Stimulated activated CD4-positive, alpha-beta T cell treated with anti-CD3 and anti-CD28 coated beads, Interleukin-1b, Interleukin-23, amount 100 ng/mL, for 48 hours (primary cell): ENCODE measurements at places on chromosomes 4 and X.

- DNase-seq = no peak
These were observed 118.8 kb downstream of the GABRA2 start for GRCh38 chr4:46270986-46271596.

- DNase-seq = no peak
These were observed 456.5 kb upstream of the NDST3 start for GRCh38 chr4:117577686-117578311.

DNA sequence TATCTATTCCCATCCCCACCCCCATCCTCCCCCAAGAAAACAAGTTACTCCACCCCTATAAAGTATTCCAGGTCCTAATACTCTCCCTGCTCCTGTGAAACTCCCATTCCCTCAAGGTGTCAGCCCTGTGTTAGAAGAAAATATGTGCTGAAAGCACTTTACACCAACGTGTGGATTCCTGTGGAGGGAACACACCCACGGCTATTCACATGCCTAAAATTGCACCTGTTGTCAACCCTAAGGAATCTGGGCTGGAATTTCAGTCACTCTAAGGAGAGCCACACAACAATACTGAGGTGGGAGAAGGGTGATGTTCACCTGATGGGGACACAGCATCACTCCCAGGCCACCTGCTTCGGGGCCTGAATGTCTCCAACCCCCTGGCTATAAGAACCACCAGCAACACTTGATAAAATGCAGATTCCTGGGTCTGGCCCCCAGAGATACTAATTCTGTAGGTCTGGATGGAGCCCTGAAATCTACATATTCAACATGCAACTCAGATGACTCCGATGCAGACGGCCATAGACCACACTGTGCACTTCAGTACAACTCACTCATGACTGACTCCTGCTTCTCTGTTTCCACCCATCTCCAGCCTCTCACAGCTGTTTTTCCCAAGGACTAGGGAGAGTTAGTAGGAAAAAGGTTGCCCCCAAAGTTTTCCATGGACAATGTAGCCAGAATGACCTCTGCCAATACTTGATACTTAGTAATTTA, 15.8 kb downstream of the SCD5 start:
- no peak for DNase-seq

- no peak for DNase-seq
These were observed 169.9 kb upstream of the LDB2 start for GRCh38 chr4:17068392-17068791.

DNA sequence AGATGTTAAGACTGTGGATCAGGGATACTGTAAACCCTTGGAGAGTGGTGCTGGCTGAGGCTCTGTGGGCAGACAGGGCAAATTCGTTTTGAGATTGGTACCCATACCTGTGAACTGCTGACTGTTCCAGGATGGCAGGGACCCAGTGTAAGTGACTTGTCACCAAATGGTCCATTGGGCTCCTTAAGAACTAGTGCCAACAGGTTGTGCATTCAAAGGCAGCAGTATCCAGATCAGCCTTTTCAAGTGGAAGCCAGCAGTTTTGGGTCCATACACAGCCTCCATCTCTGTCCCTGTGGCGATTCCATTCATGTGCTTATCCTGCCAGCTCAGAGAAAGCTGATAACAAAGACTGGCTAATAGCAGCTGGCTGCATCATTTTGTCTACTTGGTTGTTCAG, 84.0 kb upstream of the SCOC start:
- DNase-seq = no peak

DNA sequence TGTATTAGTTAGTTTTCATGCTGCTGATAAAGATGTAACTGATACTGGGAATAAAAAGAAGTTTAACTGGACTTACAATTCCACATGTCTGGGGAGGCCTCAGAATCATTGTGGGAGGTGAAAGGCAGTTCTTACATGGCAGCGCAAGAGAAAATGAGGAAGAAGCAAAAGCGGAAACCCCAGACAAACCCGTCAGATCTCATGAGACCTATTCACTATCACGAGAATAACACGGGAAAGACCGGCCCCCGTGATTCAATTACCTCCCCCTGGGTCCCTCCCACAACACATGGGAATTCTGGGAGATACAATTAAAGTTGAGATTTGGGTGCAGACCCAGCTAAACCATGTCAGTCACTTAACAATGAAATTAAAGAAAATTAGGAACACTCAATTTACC, 499.1 kb downstream of the FSTL5 start:
- DNase-seq = no peak

DNA sequence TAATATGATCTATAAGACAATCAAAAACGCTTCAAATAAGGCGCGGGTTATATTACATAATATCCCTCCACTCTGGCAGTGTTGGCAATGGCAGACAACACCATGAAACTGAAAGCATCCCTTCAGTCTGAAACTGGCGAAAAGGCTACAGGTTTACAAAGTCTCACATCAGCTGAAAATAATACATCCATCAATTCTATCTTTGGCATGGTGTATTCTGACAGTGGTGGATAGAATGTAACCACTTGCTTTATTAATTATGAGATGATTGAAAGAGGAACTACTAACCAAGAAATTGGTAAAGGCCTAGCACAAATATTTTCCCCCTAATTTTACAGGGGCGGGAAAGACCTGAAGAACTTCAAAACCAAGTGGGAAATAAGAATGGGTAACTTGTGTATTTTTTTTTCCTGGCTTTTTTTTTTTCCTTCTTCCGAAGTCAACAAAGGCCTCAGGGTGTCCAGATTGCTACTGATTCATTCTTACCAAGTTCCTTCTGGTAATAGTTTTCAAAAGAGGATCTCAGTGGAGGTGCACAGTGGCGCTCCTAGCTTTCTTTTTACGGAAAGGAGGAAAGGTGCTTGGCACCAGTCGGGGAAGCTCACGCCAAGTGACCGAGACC, 728 bp downstream of the UBA6 start:
- DNase-seq = no peak

DNA sequence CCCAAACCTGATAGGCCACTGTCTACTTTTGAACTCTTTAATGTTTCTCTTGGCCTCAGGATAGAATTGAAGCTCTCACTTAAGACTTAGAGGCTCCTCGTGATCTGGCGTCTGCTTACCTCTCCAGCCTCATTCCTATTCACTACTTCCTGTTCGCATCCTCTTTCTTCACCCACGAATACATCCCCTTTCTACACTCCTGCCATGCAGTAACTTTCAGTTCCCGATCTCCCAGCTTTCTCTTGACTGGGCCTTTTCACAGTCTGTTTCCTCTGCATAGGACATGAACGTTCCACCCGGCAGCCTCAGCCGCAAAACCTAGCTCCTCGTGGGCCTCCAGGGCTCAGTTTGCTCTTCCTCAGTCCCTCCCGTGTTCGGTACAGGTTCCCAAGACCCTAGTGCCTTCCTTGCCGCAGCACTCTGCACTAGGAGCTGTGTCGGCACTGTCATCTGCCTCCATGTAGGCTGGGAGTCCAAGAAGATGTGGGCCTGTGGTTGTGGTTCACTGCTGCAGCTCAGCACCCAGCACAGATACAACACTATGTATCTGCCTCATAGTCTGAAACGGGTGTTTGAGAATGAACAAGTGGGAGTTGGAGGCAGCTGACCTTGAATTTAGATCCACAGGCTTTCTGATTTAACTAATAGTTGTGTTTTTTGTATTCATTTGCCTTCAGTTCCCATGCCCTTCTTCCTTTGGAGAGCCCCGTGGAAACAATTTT, 15.8 kb downstream of the RPL39 start:
- DNase-seq = no peak

DNA sequence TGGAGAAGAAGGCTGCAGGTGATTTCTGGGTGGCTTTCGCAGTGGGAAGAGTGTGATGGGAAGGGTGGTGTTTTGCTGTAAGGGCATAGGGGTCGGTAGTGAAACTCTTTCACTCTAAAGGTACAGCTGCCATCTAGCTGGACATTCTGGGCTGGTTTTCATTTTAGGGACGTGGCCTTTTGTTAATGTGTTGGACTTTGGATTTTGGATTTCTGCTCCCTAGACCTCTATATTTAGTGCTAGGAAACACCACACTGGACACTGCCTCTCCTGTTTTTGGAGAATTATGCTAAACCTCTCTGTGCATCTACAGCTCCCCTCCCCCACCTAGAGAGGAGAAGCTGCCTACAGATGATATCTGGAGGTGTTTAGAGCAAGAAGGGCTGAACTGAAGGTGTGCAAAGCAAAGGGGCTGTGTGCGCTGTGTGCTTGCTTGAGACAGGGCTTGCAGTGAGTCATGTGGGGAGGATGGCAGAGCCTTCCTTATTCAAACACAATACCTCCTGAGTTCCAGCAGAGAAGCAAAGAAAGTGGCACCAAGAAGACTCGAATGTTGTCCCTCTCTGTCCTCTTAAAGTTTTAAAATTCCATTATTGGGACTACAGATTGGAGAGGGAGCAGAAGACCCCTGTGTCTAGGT, 47.9 kb downstream of the STARD8 start:
- DNase-seq = no peak

- DNase-seq = no peak
These were observed 61.1 kb downstream of the RGS12 start for GRCh38 chr4:3353752-3354454.

- no peak for DNase-seq
These were observed 61.0 kb downstream of the SEPSECS start for GRCh38 chr4:25098964-25099891.
